ENCODE measurements at places on chromosomes 13 and 19. TPM values are rescaled to one million over a fixed set of nuclear protein-coding genes. Genes with fewer than 3 reads are reported as not detected.
A peak's percentile ranks its signal among the peaks of the same experiment; 100 is the strongest.

- H3K27ac ChIP-seq, result no peak overlapping the region
- no peak for DNase-seq
- H3K4me3 ChIP-seq, result no peak overlapping the region
- H3K27me3 ChIP-seq, result peaks cover 28% of the 10 kb centered on the region
Observed at GRCh38 chr13:43783820-43784219, 3.0 kb downstream of the ENOX1 start.

DNA sequence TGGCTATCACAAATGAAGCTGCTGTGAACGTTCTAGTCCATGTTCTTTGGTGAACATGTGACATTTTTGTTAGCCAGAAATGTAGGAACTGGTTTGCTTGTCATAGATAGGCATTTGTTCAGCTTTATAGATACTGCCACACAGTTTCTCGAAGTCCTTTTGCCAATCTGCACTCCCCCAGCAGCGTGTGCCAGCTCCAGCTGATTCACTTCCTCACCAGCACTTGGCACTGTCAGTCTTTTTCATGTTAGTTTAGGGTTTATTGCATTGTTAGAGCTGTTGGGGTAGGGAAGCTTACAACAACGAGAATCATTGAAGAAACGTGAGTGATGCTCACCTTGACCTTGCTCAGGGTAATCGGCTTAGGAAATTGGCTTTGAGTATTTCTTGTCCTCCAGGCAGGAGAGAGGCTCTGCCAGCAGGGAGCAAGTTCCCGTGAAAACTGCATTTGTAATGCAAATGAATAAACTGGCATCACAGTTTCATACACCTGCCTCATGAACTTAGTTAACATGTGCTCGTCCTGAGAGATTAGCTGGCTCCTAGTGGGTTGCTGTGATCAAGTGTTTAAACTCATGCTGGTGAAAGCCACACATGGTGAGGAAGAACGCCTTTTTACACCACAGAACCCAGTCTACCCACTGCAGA, 83.9 kb downstream of the ING1 start:
- peaks cover 5% of the 10 kb centered on the region for H3K4me1 ChIP-seq
- H3K27ac ChIP-seq, result no peak overlapping the region
- no peak overlapping the region for H3K4me3 ChIP-seq
- no peak for DNase-seq

GRCh38 chr19:5788422-5788821, 2.5 kb downstream of the DUS3L start:
- no peak overlapping the region for H3K27ac ChIP-seq
- peaks cover 35% of the 10 kb centered on the region for H3K36me3 ChIP-seq
- H3K4me3 ChIP-seq, result no peak overlapping the region
- H3K4me1 ChIP-seq, result peaks cover 9% of the 10 kb centered on the region
- no peak for DNase-seq
- H3K27me3 ChIP-seq, result no peaks in the 10 kb centered on the region

PODNL1 gene
- total RNA-seq, result 0.34 TPM

GNG8 gene
- total RNA-seq, result 9.5 TPM

CDC42EP5 gene
- not detected for total RNA-seq

DNA sequence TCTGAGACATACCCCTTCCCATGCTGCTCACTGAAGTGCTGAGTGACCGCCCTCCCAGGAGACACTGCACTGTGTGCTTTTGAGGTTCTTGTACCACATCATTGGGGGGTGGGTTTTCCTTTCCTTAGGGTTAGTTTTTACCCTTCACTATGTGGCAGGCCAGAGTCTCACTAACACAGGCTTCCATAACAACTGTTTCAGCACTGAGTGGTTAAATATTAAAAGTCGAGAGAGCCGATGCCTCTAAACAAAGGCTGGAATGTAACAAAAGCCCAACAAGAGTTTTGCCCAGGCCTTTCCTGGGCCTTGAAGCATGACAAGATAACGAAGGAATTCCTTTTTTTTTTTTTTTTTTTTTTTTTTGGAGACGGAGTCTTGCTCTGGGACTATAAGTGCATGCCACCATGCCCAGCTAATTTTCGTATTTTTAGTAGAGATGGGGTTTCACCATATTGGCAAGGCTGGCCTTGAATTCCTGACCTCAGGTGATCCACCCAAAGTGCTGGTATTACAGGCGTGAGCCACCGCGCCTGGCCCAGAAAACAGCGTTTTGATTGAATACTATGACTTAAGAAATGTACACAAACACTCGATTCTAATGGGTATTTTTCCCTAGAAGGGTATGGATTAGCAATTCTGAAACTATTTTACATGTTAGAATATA, 46.5 kb downstream of the ZNF823 start:
- no peak overlapping the region for H3K4me3 ChIP-seq
- H3K4me1 ChIP-seq, result peaks cover 6% of the 10 kb centered on the region
- H3K36me3 ChIP-seq, result peaks cover 2% of the 10 kb centered on the region

ZNF227 gene
- total RNA-seq, result 13.5 TPM

- H3K4me3 ChIP-seq, result no peak overlapping the region
- H3K27ac ChIP-seq, result no peak overlapping the region
- no peaks in the 10 kb centered on the region for H3K27me3 ChIP-seq
- no peak for DNase-seq
- H3K36me3 ChIP-seq, result peaks cover 2% of the 10 kb centered on the region
Observed at GRCh38 chr19:3520166-3521103, 14.3 kb downstream of the FZR1 start.

GRCh38 chr13:51704399-51705313, 99.3 kb downstream of the DHRS12 start:
- no peak overlapping the region for H3K27ac ChIP-seq
- H3K27me3 ChIP-seq, result no peaks in the 10 kb centered on the region
- no peaks in the 10 kb centered on the region for H3K4me1 ChIP-seq
- no peak for DNase-seq

GRCh38 chr19:55206664-55207500, 2.4 kb downstream of the PTPRH start:
- peaks cover 2% of the 10 kb centered on the region for H3K4me1 ChIP-seq
- no peaks in the 10 kb centered on the region for H3K36me3 ChIP-seq
- H3K27ac ChIP-seq, result peak overlapping the region; percentile 23
- H3K27me3 ChIP-seq, result peaks cover 30% of the 10 kb centered on the region

DNA sequence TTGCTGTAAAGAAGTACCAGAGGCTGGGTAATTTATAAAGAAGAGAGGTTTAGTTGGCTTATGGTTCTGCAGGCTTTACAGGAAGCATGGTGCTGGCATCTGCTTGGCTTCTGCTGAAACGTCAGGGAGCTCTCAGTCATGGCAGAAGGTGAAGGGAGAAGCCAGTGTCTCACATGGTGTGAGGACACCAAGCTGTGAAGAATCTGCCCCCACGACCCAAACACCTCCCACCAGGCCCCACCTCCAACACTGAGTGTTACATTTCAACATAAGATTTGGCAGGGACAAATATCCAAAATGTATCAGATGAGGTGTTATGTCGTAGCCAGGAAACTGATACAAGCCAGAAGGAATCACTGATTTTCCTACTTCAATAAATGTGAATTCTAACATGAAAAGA, 136.5 kb downstream of the CYSLTR2 start:
- no peaks in the 10 kb centered on the region for H3K36me3 ChIP-seq
- no peak overlapping the region for H3K27ac ChIP-seq
- no peak for DNase-seq
- H3K4me1 ChIP-seq, result peaks cover 6% of the 10 kb centered on the region
- no peak overlapping the region for H3K4me3 ChIP-seq
- H3K27me3 ChIP-seq, result peaks cover 3% of the 10 kb centered on the region

DNAJB1 gene
- 71.2 TPM for total RNA-seq

CLDN10 gene
- total RNA-seq, result not detected

- H3K4me3 ChIP-seq, result no peak overlapping the region
- no peaks in the 10 kb centered on the region for H3K27me3 ChIP-seq
- DNase-seq, result no peak
Observed at GRCh38 chr13:58598241-58598640, 966.7 kb downstream of the PCDH17 start.

CLASRP gene
- 89.6 TPM for total RNA-seq

GRCh38 chr13:111467111-111467890, 146.9 kb downstream of the TEX29 start:
- no peaks in the 10 kb centered on the region for H3K36me3 ChIP-seq
- no peaks in the 10 kb centered on the region for H3K4me1 ChIP-seq

DNA sequence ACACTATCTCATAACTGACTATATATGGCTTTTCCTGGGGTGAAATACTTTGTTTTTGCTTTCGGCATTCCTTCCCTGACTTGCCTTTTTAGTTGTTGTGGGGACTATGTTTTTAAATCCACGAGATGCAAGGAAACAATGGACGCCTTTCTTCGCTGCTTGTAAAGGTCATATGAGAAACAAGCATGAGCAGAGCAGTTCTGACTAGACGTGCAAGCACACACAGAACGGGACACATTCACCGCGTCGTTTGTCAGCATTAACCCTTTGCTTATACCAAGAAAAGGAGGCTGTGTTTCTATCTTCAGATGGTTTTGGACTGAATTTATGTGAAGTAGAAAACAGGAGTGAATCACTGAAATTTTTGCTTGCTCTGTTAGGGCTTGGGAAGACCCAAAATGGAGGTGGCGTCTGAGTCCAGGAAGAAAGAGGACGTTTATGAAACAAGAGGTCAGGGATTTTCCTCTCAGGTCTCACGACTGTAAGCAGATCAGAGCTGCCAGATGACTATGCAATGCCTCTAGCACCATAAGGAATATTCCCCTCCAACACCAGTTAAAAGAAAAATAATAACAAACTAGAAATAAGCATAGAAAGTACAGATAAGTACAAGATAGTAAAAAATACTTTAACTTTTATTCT, 358.9 kb downstream of the DLEU7 start:
- H3K4me1 ChIP-seq, result no peaks in the 10 kb centered on the region
- H3K27ac ChIP-seq, result no peak overlapping the region
- H3K4me3 ChIP-seq, result no peak overlapping the region
- no peaks in the 10 kb centered on the region for H3K27me3 ChIP-seq
- no peaks in the 10 kb centered on the region for H3K36me3 ChIP-seq

DNA sequence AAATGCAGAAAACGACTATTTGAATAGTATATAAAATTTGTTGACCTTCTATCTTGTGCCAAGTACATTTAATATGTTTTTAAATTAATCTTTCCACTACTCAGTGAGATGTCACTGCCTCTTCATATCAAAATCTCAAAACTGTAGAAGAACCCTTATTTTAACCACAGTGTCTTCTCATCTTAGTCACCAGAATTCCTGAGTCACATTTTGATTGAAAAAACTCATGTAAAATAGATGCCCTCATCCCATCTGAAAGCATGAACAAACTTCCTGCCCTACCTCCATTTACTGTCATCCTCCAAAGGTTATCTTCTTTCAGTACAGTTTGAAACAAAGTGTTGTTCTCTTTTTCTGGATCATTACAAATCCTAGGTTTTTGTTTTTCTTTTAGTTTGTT, 1215.4 kb downstream of the PCDH9 start:
- H3K36me3 ChIP-seq, result no peaks in the 10 kb centered on the region
- no peaks in the 10 kb centered on the region for H3K27me3 ChIP-seq
- DNase-seq, result no peak
- H3K27ac ChIP-seq, result no peak overlapping the region

DNA sequence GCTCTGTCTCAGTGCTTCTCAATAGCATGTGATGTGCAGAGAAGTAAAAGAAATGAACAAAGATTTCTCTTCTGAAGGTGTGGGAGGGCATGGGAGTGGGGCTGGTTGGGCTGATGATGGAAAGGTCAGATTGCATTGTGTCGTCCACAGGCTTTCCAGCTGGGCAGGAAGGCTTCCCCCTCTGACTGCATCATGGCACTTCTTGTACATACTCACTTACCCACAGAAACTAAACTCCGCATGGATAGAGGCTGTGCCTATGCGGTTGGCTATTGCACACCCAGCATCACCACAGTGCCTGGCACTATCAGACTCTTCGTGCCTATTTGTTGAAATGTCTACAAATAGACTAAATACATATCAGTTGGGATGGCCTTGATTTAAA, 24.4 kb upstream of the TNFSF11 start:
- H3K4me1 ChIP-seq, result peaks cover 22% of the 10 kb centered on the region
- H3K27ac ChIP-seq, result no peak overlapping the region
- H3K27me3 ChIP-seq, result peaks cover 2% of the 10 kb centered on the region
- H3K4me3 ChIP-seq, result no peak overlapping the region
- no peaks in the 10 kb centered on the region for H3K36me3 ChIP-seq
- DNase-seq, result peak; percentile 18

DNA sequence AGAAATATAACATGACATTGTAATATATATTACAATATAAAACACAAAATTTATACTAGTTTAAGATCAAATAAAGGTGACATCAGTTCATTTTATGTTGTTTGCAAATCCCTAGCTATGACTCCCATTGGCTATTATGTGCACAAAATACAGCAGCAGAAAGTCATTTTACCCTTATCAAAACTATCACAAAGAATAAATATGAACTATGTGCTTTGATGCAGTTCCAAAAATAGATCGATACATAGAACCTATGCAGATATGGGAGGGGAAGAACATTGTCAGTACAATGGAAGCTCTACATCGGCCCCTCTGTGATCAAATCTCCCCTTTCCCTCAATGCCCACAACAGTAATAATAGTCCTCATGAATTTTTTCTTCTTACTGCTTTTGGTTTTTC, 1038.1 kb upstream of the PCDH20 start:
- no peak overlapping the region for H3K27ac ChIP-seq
- H3K27me3 ChIP-seq, result no peaks in the 10 kb centered on the region
- no peaks in the 10 kb centered on the region for H3K36me3 ChIP-seq

GRCh38 chr19:30853036-30853435, 480.9 kb downstream of the ZNF536 start:
- H3K4me3 ChIP-seq, result no peak overlapping the region
- H3K27me3 ChIP-seq, result no peaks in the 10 kb centered on the region
- H3K36me3 ChIP-seq, result no peaks in the 10 kb centered on the region
- no peak overlapping the region for H3K27ac ChIP-seq
- no peaks in the 10 kb centered on the region for H3K4me1 ChIP-seq

GRCh38 chr13:89066868-89067466, 1395.8 kb downstream of the SLITRK5 start:
- no peak overlapping the region for H3K4me3 ChIP-seq
- no peak for DNase-seq
- no peak overlapping the region for H3K27ac ChIP-seq
- H3K36me3 ChIP-seq, result no peaks in the 10 kb centered on the region
- H3K4me1 ChIP-seq, result no peaks in the 10 kb centered on the region

DNA sequence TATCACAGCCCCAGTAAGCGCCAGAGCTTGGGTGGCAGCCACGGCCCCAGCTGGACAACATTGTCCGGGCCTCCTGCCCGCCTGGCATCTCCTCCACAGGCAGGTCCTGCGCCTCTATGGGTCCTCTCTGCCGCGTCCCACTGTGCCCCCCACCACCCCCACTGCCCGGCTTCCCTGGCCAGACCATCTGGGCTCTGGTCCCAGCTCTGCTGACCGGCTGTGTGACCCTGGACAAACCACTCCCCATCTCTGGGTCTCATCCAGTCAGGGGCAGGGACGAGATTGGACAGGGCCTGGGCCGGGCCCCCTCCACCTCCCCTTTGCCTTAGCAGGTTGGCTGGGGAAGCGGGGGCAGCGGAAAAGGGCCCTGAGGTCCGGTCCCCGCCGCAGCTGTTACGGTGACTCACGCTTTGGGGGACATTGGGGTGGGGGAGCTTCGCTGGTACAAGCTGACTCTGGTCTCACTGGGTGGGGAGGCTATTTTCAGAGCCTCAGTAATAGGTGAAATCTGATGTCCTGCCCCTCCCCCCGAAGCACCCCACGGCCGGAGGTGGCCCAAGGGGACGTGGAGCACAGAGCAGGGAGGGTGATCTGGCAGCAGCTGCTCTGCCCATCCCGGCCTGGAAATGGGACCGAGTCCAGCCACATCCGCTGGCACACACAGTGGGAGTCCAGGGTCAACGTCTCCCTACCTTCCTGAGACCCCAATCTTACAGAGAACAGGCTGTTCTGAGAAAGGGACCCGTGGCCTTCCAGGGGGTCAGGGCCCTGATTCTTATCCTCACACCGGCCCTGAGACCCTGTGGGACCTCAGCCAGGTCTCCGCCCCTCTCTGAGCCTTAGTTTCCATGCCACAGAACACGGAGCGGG, 9.1 kb downstream of the NFIC start:
- no peak overlapping the region for H3K27ac ChIP-seq
- H3K4me1 ChIP-seq, result peaks cover 6% of the 10 kb centered on the region
- DNase-seq, result no peak
- H3K27me3 ChIP-seq, result no peaks in the 10 kb centered on the region
- H3K4me3 ChIP-seq, result no peak overlapping the region
